Activated CD4-positive, alpha-beta T cell treated with anti-CD3 and anti-CD28 coated beads, Interleukin-2, amount 50 U/mL, for 24 hours (primary cell): ENCODE measurements at places on chromosomes 4 and X.

DNA sequence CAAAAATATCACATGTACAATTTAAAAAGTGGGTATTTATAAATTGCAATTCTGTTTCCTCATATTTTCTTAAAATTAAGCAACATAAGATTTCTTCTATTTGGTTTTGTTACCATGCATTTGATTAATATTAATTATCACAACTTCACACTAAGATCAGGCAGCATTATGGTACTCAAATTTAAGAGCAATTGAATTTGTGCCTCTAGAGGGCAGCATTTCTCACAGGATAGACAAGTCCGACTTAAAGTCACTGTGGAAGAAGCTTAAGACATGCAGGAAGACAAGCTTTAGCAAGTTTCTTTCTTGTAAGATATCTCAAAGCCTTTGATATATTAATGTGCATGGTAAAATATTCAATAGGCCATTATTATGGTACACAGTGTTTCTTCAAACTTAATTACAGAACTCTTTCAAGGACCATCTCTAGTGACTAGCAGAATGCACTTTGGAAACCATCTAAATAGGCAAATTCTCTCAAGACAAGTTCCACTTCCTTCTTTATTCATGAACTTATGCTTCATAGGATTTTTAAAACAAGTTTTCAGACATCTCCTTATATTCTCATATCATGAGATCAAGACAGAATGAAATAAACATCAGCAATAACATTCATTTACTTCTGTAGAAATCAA is 35.0 kb downstream of the FBXW7 start:
- no peak for DNase-seq

DNA sequence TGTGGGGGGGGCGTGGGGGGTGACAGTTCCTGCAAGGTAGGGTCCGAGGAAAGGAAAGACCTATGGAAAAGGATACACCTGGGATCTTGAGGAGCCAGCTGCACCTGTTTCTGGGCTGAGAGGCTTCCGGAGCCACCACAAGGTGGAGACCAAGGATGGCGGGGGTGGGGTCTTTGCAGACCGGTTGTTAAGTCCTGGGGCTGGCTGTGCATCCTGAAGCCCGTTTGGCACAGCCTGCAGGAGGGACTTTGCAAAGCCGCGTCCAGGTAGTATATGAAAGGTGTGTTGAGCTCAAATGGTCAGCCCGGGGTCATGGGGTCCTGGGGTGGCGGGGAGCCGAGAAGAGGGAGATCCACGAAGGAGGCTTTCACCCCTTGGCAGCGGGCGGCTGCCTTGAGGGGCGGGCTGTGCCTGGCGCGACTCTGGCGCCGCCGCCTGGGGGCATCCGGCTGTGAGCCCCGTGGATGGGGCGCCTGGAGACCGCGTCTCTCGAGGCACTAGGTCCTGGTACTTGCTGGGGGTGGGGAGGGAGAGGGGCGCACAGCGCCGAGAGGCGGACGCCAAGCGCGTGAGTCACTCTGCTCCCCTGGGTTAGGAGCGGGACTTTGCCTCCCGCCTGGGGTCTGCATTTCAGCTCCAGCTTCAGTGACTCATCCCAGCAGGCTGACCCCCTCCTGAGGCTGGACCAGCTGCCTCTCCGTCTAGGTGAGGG is 58.2 kb upstream of the DYNLT3 start:
- no peak for DNase-seq

DNA sequence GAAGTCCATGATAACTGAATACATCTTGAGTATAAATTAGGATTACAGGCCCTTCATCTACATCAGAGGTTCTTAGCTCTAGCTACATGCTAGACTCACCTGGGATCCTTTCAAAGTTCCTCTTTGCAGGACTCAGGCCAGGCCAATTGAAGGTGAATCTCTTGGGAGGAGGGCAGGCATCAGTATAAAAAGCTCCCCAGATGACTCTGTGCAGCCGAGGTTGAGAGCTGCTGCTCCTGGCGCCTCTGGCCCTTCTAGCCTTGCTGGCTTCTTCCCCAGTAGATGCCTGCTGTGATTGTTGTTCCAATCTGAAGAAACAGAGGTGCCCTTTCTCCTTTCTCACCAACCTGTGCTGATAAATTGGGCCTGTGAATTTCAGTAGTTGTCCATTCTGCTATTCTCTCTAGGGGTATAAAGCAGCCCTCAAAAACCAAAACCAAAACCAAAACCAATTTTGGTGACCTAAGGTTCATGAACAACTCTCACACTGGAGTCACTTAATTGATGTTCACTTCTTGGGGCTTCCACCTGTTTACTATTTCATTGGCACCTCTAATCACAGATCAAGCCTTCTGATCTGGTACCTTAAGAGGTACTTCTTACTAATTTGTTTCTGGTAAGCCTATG is 78.7 kb downstream of the SUPT20HL2 start:
- DNase-seq: no peak

GRCh38 chrX:129665916-129666644 is 11.3 kb upstream of the APLN start:
- DNase-seq: no peak

- no peak for DNase-seq
Measured at GRCh38 chr4:92305148-92305877, 1.5 kb downstream of the GRID2 start.

- DNase-seq: no peak
Measured at GRCh38 chr4:113435893-113436292, 325.6 kb downstream of the CAMK2D start.

GRCh38 chr4:537436-538264 is 38.4 kb downstream of the TMEM271 start:
- DNase-seq: no peak

DNA sequence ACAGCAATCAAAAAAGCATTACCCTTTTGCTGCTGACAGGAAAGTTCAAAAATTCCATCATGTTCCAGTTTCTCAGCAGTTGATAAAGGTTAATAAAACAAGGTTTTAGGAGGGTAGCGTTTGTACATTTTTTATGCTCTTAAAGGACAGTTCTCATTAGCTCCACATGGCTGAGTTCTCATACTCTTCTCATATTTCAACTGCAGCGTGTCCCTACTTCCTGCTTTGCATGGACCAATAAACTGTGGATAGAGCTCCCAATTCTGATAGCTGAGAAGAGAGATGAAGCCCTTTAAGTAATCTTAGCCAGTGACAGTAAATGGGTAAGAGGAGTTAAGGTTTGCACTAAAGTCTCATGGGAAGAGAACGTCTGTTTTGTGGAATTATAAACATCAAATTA is 53.5 kb downstream of the SPANXA2 start:
- no peak for DNase-seq

DNA sequence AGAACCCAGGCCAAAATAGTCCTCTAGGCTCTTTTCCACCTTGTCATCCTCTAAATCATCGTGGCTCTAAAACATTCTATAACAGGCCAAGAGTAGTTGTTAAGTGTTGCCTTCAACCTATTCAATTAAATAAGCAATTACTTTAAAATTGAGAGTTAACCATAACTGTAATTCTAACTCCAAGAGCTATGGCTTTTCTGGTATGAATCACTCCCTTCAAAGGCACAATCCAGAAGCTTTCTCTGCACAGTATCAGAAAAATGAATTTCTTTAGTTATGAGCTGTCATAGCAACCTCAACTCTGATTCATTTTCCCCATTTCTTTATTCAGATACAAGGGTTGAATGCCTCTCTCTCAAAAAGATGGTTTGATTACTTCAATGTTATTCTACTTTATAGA is 21.7 kb downstream of the INPP4B start:
- DNase-seq: no peak

- no peak for DNase-seq
Measured at GRCh38 chr4:56348576-56348975, 38.7 kb downstream of the AASDH start.

GRCh38 chrX:138986866-138987265 is 275.3 kb upstream of the FGF13 start:
- no peak for DNase-seq

DNA sequence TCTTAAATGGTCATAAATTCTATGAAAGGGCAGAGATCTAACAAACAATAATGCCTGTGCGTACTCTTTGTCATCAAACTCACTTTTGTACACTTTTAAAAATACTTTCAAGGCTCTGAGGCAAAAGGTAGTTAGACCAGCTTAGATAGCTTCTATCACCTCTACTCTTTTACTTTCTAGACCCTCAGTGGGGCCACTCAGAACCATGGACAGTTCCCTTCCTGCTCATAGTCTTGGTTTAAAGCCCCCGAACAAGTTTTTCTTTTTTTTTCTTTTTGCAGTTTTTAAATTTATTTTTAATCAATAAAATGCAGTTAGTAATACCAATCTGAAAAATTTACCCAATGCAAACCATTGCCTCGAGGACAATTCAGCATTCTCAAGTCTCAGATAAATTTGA is 460.5 kb upstream of the CNKSR2 start:
- no peak for DNase-seq

DNA sequence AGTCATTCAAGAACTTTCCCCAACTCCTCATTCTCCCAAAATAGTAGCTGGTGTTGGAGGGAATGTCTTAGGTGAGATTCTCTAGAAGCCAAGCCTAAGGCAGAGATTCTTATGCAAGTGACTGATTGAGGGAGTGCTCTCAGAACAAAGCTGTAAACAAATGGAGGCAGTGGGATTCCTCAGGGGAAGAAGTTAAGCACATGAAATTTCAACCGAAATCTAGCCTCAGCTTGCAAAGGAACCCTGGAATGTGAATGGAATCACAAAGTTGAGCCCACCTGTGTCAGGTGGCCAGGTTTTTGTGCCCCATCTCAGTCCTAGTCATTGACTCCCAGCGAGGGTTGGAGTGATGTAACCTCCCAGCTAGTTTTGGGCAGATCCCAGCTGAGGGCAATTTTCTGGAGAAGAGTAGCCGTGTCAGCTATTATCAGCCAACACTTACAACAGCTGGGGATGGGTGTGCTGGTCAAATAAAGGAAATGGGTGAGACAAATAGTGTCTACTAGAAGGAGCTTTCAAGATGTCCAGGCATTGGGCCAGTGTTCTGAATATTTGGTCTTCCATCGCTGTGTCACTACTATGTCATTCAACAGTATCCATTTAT is 29.7 kb upstream of the FGF2 start:
- DNase-seq: no peak

- DNase-seq: no peak
Measured at GRCh38 chr4:154406018-154406795, 85.4 kb downstream of the DCHS2 start.

GRCh38 chr4:146224326-146224966 is 10.1 kb downstream of the REELD1 start:
- DNase-seq: no peak

DNA sequence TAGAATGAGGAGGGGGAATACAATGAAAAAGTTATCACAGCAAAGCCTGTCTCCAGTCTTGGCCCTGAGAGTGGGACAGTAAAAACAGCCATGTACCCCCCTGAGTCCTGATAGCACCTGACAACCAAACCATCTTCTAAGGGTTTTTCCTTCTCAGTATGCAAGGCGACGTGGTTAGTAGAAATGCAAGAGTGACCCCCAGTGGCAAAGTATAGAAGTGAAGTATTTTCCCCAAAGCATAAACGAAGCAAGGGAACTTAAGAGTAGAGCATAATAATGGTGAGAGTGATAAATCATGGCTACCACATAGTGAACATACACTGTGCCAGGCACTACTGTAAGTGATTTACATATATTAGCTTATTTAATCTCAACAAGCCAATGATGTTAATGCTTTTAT is 52.8 kb downstream of the FAM47C start:
- DNase-seq: no peak

DNA sequence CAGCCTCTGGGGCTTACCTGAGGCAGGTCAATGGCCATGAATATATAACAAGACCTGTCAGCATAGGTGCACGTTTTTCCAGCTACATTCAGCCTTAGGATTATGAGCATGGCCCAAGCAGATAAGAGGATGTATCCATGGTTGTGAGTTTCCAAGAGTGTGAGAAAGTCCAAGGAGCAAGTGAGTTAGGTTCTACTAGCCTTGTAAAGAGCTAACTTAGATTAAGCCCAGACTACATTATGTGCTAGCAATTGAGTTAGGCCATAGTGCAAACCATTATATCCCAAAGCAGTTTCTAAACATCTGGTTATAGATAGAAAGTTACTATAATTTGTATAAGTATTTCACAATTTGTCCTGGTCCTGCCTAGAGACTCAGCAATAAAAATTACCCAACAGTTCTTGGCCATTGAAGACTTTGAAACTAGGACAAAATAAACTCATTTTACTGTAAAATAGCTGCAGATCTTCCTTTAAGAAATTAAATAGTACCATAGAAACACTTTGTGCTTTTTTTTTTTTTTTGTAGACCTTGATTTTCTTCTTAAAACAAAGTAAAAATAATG is 312.0 kb downstream of the CAMK2D start:
- no peak for DNase-seq

DNA sequence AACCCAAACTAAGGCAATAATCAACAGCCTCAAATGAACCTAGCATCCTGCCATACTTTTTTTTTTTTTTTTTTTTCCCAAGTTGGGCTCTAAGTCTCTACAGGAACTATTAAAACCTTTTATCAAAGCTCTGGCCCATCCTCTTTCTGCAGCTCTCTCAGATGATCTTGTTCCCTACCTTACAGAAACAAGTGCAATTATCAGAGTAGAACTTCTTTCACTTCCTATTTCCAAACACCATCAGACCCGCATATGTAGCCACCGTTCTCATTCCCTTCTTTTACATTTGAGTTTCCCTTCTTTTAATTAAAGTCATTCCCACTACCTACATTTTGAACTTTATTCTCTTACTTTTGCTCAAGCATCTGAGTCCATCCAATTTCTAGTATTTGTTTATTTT is 690.6 kb downstream of the DMD start:
- DNase-seq: no peak

- no peak for DNase-seq
Measured at GRCh38 chr4:182928061-182928460, 10.9 kb upstream of the DCTD start.
